ENCODE measurements at places on chromosomes 12 and 14.

GRCh38 chr12:111395336-111396187, 10.2 kb upstream of the SH2B3 start:
- DNase-seq = no peak

GRCh38 chr12:103085541-103085940, 128.1 kb downstream of the ASCL1 start:
- DNase-seq = no peak

DNA sequence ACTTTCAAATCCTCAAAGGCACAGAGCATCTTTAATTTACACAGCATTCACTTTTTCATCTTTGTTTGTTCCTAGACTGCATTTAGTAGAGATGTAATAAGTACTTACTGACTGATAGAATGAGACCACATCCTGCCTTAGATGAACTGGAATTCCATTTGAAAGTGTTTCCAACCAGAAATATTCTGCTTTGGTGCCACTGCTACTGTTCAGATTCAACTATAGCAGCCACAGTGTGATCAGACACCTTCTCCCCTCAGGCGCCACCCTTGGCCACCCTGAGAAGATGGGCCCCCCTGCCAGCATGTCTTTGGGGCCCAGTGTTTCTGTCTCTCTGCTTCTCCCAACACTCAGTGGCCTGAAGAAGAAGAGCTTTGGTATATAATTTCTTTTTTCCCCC, 449.1 kb downstream of the RAD51B start:
- no peak for DNase-seq

GRCh38 chr12:120687578-120688289, 785 bp downstream of the MLEC start:
- DNase-seq = no peak

DNA sequence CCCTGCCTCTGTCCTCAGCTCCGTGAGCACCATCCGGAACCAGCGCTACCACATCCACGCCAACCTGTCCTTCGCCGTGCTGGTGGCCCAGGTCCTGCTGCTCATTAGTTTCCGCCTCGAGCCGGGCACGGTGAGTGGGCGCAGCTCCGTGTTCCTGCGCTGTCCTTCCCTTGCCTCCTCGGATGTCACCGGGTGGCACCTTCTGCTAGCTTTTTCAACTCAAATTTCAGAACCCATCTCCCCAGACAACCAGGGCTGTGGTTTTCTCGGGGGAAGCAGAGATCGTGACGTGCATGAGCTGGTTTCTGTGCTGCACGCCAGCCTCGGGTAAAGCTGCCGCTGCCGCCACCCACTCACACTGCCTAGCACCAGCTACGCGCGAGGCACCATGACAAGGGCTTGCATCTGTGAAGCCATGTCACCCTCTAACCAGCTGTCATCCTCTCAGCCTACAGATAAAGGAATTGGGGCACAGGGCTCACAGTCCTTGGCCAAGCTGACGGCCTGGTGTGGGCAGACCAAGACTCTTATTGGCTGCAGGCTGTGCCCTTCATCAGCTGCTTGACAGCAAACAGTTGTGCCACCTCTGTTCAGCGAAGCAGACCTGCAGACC, 152.1 kb downstream of the ADGRD1 start:
- no peak for DNase-seq

- peak; percentile 66 for DNase-seq
These were observed 81.6 kb upstream of the SCAF11 start for GRCh38 chr12:46071769-46072624.

- no peak for DNase-seq
These were observed 17.2 kb downstream of the DERA start for GRCh38 chr12:15928346-15928745.

All from natural killer cell treated with Interleukin-12 subunit alpha and Interleukin-12 subunit beta and Interleukin-15 and Interleukin-18, amount 100 ng/mL, for 72 hours (primary cell).